Heart right ventricle (tissue), 16 donors: ENCODE measurements at places on chromosomes 16 and 17. TPM values are rescaled to one million over a fixed set of nuclear protein-coding genes. Genes with fewer than 3 reads are reported as not detected.

- no peak for DNase-seq
Observed at GRCh38 chr16:12028288-12028619, 51.7 kb downstream of the SNX29 start.

- no peak for DNase-seq
Observed at GRCh38 chr16:73033271-73033998, 14.5 kb downstream of the ZFHX3 start.

DNA sequence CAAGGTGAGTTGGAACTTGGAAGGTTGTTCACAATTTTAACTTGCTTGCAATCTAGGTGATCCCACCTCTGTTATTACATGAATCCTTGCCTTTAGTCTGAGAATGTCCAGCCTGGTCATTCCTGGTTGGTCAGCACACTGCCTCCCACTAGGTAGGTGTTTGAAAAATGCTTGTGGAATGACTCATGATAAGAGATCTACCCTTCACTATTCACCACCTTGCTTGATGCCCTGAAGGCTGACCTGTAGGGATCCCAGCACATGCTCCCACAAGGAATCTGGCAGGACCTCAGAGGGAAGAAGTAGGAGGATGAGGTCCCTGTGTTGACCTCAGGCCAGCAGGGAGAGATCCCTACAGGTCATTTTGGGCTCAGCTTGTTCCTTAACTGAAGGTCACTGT lies 30.2 kb upstream of the ABCA3 start:
- DNase-seq, result no peak

GRCh38 chr16:20743591-20743990 lies 2.0 kb upstream of the THUMPD1 start:
- no peak for DNase-seq

GRCh38 chr16:53152329-53152728 lies 97.5 kb downstream of the CHD9 start:
- DNase-seq, result no peak

KRT33A gene
- total RNA-seq, result not detected
